ENCODE measurements at places on chromosomes 1 and 21.

DNA sequence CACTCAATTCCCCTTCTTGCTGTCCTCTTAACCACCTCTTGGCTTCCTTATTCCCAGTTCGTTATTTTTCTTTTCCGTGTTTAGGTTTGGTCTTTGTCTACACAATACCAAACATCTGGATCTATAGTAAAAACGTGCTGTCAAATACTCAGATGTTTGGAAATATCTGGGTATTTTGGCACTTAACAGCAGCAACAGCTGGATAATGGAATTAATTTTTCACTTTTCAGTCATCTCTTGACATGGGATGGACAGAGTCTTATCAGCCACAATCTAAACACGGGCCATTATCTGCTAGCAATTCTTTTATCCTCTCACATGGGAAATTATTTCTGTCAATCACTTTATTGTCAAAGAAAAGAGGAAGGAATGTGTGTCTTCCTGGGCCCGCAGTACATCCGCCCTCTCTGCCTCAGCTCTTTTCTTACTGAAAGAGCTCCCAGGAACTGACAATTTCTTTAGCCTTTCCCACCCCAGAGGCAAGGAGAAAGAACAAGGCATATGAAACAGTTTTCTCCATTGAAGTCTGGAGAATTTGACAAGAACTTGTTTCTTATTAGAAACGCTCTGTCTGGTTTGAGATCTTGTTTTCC is 13.4 kb downstream of the NHLH2 start:
- no peak for DNase-seq

- DNase-seq = no peak
Observed at GRCh38 chr1:177133977-177134538, 30.5 kb downstream of the ASTN1 start.

DNA sequence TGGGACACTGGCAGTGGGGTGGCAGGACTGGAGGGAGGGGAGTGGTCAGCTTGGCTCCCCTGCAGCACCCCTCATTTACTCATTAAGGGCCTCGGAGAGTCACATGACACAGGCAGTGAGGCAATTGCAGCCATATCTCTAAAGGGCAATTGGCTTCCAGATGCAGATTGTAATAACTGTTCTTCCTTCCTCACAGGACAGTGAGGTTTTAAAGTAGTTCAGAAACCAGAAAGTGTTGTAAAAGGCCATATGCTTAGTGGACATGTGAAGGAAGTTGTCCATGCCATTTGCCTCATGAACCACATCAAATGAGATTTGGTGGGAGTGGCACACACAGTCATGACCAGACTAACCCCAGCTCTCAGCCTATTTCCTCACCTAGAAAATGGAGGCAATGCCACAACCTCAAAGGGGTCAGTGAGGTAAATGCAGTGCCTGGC is 11.1 kb downstream of the MTX1 start:
- no peak for DNase-seq

DNA sequence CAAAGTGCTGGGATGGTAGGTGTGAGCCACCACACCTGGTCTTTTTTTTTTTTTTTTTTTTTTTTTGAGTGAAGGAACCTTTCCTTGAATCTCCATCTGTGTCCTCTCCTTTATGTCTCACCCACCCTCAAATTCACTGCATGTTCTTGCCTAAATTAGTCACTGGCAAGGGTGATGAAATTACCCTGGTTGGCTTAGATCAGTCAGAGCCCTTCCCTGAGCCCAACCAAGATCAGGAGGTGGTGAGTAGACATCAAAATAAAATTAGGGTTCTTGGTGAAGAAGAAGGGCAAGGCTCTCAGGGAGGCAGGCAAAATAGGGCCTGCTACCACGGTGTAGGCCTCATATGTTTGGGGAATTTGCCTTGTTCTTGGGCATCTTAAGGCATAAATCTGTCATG is 5.3 kb upstream of the TNN start:
- DNase-seq = no peak

- no peak for DNase-seq
Observed at GRCh38 chr1:234721476-234722269, 111.7 kb upstream of the IRF2BP2 start.

Measured in stimulated activated CD8-positive, alpha-beta memory T cell treated with anti-CD3 and anti-CD28 coated beads, Interleukin-4, amount 100 ng/mL, for 48 hours (primary cell).